Right lobe of liver (tissue), 6 donors: ENCODE measurements at places on chromosomes 7 and 10.
A peak's percentile ranks its signal among the peaks of the same experiment; 100 is the strongest.

GRCh38 chr10:69224862-69225657, 4.9 kb downstream of the HKDC1 start:
- no peak for DNase-seq

DNA sequence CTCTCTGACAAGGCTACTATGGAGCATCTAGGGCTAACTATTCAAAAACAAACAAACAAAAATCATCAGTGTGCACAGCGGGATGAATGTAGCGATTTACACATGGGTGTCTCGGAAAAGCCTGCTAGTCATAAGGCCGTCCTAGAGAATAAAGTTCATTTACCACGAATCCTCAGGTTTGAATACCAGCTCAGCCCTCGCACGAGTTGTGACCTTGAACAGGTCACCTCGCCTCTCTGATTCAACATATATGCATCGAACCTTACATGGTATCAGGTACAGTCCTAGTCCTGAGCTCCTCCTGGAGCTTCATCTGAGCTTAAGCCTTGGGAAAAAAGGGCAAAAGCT, 572 bp downstream of the ATP5MF start:
- DNase-seq, result no peak

- DNase-seq, result peak; percentile 12
Observed at GRCh38 chr7:47361746-47362215, 220.1 kb downstream of the TNS3 start.

- no peak for DNase-seq
Observed at GRCh38 chr10:24449321-24449740, 240.4 kb downstream of the KIAA1217 start.

GRCh38 chr7:57772126-57772924, 322.3 kb downstream of the ZNF716 start:
- DNase-seq, result no peak
